HCT116 (cell line): ENCODE measurements at places on chromosomes 6 and 20.

DNA sequence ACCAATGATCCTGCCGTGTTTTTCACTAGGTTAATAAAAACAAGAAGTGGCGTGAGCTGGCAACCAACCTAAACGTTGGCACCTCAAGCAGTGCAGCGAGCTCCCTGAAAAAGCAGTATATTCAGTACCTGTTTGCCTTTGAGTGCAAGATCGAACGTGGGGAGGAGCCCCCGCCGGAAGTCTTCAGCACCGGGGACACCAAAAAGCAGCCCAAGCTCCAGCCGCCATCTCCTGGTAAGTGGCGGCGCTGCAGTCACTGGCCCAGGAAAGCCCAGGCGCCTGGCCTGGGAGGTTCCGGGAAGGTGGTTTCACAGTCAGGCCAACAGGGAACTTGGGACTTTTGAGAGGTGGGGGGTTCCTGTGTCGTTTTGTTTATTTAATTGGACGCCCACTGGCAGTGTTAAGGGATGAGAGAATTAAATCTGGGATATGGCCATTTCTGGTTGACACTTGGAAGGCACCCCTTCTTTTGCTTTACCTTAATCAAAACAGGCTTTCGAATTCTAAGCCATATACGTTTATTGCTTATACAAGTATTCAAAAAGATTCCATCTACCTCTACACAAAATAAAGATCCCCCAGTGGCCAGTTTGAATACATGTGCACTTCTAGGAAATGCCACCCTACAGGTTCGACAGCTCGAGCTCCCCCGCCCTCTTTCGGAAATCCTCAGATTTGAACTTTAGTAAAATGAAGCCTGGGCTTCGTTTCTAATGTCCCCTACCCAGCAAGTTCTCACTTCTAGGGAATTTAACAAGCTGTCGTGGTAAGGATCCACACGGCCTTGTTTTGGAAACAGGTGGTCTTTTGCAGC lies 138.9 kb downstream of the TMEM242 start:
- DNase-seq, result peak; percentile 16

DNA sequence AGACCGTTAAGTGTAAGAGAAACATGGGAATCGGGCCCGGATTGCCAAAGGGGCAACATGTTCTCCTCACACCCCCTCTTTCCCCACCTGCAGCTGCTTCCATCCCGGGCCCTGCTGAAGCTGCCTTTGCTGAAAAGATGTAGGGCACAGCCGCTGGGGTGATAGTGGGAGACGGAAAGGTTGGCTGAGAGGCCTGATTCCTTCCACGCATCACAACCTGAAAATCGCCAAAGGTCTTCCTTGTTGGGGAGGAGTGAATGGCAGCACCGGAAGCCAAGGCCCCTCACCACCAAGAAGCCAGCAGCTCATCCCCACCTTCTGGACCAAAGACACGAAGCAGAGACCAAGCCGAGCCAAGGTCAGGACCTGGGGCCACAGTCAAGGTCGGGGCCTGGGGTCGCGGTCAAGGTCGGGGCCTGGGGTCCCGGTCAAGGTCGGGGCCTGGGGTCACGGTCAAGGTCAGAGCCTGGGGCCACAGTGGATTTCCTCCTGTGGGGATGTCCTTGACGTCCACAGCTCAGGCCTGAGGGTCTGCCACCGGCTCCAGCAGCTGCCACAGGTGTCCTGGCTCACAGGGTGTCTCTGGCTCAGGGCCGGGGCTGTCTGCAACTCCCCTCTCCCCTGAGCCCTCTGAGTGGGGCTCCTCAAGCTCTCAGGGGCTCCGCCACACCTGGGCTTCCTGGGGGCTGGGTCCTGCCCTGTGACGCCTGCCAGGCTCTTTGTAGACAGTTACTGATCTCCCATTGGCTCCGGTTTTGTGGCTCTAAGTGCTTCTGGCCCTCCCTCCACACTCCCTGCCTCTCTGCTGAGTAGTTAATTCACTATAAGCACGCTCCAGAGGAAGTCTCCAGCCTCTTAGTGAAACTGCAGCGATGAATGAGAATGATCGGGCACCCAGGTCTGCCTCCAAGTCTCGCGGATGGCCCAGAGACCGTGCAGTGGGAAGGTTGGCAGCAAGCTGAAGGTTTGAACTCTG lies 5.5 kb upstream of the CHRNA4 start:
- DNase-seq, result no peak

GRCh38 chr6:133431031-133431430 lies 189.9 kb downstream of the EYA4 start:
- no peak for DNase-seq

- DNase-seq, result no peak
Observed at GRCh38 chr20:38357653-38358207, 11.4 kb downstream of the LBP start.

GRCh38 chr20:32304131-32304746 lies 26.8 kb downstream of the KIF3B start:
- DNase-seq, result no peak

GRCh38 chr6:139752086-139752485 lies 377.6 kb upstream of the CITED2 start:
- DNase-seq, result no peak

GRCh38 chr6:150403458-150404246 lies 34.8 kb downstream of the IYD start:
- DNase-seq, result no peak

- no peak for DNase-seq
Observed at GRCh38 chr20:905396-905961, 10.7 kb downstream of the ANGPT4 start.

DNA sequence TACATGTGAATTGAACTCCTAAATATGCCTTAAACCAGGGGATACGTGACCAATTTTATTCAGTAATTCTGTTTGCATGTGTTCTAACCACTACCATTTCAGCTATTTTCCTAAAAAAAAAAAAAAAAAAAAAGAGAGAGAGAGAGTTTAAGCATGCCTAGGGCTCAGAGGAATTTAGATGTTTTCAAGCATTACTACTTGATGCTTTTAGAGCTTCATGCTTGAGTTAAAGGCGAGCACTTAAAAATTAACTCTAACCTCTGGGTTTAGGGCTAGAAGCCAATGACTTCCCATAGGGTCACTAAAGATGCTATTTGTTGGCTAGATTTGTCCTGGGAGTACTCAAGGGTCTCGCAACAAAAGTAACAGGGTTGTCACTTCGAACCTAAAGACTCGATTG lies 217.7 kb downstream of the ATXN1 start:
- DNase-seq, result no peak

DNA sequence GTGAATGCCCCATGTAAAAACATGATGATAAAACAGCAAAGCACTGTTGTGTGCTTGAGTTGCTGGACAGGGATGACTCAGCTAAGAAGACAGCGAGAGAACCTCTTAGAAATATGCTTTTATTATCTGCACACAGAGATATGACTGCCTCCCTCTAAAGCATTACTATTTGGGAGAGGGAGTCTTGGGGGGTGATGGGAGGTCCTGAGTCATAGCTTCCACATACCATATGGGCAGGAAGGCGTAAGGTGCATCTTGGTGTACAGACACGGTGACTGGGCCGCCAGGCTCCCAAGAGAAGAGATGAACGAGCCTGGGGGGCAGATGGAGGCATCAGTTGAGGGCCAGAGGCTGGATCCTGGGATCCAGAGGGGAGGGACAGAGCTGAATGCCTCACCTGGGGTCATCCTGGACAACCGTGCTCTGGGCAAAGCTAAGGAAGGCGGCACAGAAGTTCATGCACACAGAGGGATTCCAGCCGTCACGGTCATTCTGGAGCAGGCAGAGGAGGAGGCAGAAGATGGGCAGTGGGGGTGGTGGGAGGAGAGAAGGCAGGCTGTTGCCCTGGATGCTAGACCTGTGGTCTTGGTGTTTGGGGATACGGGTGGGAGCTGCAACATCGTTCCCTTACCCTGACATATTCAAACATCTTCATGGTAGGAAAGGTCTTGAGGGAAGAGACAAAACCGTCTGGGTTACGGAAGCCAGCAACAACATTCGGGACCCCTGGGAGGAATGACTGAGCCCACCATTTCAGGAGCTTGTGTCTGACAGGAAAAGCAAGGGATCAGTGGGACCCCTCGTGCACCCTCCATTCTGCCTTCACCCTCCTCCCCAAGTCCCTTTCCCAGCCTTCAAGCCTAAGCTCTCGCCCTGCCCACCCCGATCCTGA lies 2.0 kb downstream of the DXO start:
- DNase-seq, result no peak

DNA sequence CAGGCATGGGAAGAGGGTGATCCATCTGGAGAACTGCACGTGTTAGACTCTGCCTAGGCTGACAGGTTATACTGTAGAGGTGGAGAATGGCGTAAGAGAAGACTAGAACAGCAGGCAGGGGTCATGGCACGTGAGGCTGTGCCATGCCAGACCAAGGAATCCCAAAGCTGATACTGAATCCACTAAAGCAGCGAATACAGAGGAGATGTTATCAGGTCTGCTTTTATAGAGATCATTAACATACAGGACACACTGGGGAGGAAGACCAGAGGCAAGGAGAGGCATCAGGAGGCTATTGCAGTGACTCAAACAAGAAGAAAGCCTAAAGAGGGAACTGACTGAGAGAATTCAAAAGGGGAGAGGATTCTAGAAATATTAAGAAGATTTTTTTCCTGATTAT lies 12.9 kb downstream of the PHACTR1 start:
- no peak for DNase-seq

DNA sequence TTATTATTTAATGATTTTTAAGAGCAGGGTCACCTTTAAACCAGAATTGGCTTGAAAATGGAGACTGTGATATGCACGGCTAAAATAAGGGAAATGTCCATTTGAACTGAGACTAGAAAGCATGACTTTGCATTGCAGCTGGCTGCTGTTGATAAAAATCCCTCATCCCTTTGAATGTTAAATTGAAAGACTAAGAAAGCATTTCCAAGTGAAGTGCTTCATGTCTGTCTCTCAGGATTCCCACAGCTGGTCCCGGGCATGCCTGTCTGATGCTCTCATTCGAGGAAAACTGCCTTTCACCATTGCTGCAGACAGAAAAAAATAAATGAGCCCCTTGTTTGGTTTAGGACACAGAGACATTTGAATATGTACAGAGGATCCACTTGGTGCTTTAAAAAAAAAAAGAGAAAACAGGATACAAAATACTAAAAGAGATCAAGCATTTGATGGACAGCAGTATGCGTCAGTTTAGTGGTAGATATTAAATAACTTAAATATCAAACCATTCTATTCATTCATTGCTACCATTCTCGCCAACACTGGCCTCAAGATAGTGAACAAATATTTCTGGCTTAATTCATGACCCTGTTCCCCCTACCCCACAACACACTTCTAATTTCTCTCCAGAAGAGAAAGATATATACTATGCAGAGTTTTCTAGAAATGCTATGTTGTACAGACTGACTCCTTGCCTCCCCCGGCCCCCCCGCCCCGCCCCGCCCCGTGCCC lies 55.0 kb downstream of the TBC1D7 start:
- DNase-seq, result no peak

DNA sequence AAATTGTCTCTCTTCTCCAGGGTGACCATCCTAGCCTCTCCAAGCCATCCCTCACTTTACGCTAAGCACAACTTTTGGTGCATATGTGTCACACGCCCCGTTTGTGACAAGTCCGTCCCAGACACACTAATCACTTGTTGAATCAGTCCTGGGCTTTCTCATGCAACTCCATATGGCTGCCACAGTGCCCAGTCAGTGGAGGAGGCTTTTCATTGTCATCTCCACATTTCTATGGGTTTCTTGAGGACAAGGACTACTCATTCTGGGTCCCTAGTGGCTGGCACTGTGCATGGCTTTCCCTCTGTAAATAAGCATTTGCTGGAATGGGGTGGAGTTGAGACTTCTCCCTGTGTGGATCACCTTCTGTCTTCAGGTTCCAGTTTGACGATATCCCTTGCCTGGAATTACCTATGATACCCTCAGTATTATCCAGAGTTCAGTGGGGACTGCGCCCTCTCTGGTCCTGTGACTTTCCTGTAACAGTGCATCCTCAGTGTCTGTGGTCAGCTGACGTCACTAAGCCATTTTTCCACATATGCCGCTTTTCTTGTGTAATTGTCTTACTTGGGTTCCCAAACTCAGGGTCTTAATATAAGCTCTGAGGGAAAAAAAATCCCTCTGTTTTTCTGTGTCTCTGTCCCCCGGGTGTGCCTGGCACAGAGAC lies 59.8 kb upstream of the MYL9 start:
- DNase-seq, result no peak

DNA sequence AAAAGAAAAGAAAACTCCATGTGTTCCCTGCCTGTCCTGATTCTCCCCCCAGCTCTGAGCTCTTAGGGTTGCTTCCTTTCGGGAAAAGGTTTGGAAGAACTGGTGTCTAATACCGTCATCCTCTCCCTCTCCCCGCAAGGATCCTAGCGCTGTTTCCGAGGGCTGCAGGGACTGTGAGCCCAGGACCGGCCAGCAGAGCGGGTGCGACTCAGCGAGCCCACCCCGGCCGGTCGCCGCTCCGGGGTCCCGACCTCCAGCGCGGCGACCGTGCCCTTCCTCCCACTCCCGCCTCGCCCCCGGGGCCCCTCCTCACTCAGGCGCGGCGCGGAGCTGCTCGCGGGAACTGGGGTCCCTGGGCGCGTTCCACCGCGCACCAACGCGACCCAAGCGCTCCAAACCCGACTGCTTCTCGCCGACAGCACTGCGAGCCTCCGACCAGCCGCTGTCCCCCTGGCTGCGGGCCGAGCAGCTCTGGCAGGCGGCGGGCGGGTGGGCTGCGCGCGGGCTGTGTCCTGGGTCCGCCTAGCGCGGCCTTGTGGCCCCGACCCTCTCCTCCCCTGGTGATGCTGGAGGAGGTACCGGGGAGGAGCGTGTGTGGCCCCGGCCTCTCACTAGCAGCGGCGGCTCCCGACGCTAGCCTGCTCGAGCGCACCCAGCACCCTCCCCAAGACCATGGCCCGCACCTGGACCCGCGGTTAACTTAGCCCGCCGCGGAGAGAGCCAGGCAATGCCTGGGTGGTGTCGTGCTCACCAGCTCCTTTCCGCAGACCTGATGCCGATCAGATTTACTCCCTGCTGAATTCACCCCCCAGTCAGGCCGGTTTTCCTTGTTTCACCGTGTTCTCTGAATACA lies at the start of gene PLA2G7:
PLA2G7 (minus strand) TSS at position 509 of the 853 bp plus-strand sequence. CDS start 12,484 bp downstream, outside the sequence.
- no peak for DNase-seq

DNA sequence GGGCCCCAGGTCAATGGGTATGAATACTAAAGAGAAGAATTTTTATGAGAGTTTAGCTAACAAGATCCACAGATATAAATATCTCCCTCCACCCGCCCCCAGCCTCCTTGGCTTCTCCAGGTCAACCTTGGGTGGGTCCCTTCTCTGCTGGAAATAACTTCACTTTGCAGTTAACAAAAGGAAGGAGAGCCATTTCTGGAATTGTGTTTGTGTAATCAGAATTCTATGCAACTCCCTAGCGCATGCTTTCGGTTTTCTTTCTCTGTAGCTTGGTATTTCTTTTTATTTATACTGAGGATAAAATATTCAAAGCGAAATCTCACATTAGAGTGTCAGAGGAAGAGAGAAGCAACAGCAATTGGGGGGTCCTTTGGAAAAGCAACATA lies 27.1 kb downstream of the RIPOR2 start:
- DNase-seq, result no peak

- no peak for DNase-seq
Observed at GRCh38 chr6:151494235-151494935, 568 bp downstream of the CCDC170 start.
